ENCODE measurements at places on chromosomes 2 and 18.
A peak's percentile ranks its signal among the peaks of the same experiment; 100 is the strongest.

GRCh38 chr2:15892151-15892880, 48.0 kb upstream of the MYCN start:
- no peaks in the 10 kb centered on the region for H3K4me1 ChIP-seq
- H3K27ac ChIP-seq = no peak overlapping the region
- DNase-seq = no peak
- no peak overlapping the region for H3K4me3 ChIP-seq
- no peaks in the 10 kb centered on the region for H3K27me3 ChIP-seq

DNA sequence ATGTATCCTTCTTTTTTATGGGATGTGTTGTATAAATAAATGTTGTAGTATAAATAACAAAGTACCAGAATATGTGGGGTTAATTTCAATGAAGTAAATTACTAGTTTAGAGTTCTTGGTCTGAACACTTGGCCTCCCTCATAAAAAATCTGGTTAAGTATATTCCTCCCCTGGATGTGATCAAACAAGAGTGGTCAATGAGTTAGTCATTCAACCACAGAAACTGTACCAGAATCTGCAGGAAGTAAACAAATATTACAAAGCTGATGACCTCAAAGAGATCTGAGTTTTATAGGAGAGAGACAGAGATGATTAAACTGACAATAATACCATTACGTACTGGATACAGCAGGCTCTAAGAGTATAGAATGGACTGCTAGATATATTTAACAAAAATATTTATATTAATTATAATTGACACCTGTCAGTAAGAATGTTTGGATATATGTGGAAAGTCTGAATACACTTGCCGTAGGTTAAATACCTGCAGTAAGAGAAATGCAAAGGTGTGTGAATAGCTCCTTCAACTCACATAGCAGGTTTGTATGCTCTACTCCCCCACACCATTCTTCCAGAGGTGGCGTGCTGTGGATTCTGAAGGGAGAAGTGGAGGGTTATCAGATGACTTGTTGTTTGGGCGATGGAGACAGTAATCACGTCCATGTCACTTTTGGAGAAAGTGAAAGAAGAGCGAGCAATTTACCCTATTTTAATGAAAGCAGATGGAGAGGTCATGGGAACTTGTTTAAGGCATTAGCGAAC, 108.3 kb upstream of the LRATD1 start:
- no peaks in the 10 kb centered on the region for H3K36me3 ChIP-seq
- no peak overlapping the region for H3K27ac ChIP-seq
- H3K27me3 ChIP-seq = no peaks in the 10 kb centered on the region
- H3K4me1 ChIP-seq = no peaks in the 10 kb centered on the region

DNA sequence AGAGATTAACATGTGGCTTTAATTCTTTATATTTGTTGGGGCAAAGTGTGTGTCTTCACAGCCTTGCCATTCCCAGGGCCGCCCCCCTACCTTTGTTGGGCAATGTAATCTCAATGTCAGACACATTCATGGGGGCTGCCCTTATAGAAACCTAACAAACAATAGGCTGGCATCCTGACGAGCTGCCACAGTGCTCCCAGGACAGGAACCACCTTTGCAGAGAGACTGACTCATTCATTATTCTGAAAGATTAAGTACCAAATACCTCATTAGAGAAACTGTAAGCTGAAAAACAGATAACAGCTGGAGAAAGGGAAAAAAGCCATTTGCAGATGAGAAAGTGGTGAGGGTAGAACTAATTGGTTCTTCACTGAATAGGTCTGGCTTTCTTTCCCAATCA, 1587.5 kb upstream of the PIK3C3 start:
- no peaks in the 10 kb centered on the region for H3K4me1 ChIP-seq
- DNase-seq = no peak
- H3K36me3 ChIP-seq = no peaks in the 10 kb centered on the region
- H3K4me3 ChIP-seq = no peak overlapping the region
- no peak overlapping the region for H3K27ac ChIP-seq
- no peaks in the 10 kb centered on the region for H3K27me3 ChIP-seq

GRCh38 chr18:24272229-24272525, 125.4 kb downstream of the OSBPL1A start:
- no peaks in the 10 kb centered on the region for H3K36me3 ChIP-seq
- peak overlapping the region; percentile 76 for H3K4me3 ChIP-seq
- peak overlapping the region; percentile 79 for H3K27ac ChIP-seq
- no peaks in the 10 kb centered on the region for H3K27me3 ChIP-seq

GRCh38 chr2:172772633-172773032, 37.0 kb downstream of the RAPGEF4 start:
- no peaks in the 10 kb centered on the region for H3K27me3 ChIP-seq
- no peaks in the 10 kb centered on the region for H3K4me1 ChIP-seq

GRCh38 chr2:44295633-44296359, 20.5 kb downstream of the SLC3A1 start:
- H3K27ac ChIP-seq = no peak overlapping the region
- no peak overlapping the region for H3K4me3 ChIP-seq
- H3K27me3 ChIP-seq = no peaks in the 10 kb centered on the region
- DNase-seq = no peak
- H3K36me3 ChIP-seq = no peaks in the 10 kb centered on the region

DNA sequence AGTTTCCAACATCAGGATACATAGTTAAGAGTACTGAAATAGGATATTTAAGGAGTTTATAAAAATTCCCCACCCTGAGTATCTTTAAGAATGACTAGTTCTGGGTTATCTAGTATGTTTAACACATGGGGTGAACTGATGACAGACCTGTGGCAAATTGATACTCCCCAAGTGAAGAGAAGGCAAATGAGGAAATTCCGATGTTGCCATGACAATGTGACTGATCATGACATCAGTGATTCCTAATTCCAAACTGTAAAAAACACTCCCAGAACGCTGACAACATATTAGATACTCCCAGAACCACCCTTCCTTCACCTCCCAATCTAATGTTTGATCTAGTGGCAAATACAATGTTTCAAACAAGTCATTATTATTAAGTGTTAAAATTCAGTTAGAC, 77.6 kb downstream of the RBMS1 start:
- no peak for DNase-seq
- H3K27ac ChIP-seq = no peak overlapping the region
- no peaks in the 10 kb centered on the region for H3K27me3 ChIP-seq
- peaks cover 21% of the 10 kb centered on the region for H3K4me1 ChIP-seq
- H3K36me3 ChIP-seq = no peaks in the 10 kb centered on the region

GRCh38 chr18:35740656-35741055, 159.1 kb downstream of the GALNT1 start:
- no peaks in the 10 kb centered on the region for H3K4me1 ChIP-seq
- no peak overlapping the region for H3K4me3 ChIP-seq
- H3K36me3 ChIP-seq = no peaks in the 10 kb centered on the region
- no peak for DNase-seq

DNA sequence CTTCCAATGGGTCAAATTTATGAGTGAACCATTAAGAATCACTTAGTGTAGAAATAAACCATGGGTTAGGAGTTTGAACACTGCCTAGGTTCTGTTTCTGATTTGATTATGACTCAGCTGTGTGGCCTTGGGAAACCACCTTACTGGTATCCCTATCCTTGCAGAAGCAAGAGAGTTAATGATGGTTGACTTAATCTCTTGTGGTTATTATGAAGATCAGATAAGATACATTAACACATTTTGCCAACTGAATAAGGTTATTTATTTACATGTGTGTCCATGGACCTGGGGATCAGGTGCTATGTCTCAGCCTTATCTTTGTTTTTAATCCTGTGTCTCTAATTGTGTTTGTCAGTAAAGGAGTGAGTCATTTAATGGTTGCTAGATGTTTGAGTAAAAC, 5.4 kb upstream of the KCNJ13 start:
- no peak for DNase-seq
- no peaks in the 10 kb centered on the region for H3K27me3 ChIP-seq
- no peak overlapping the region for H3K4me3 ChIP-seq
- H3K36me3 ChIP-seq = peaks cover 7% of the 10 kb centered on the region
- H3K27ac ChIP-seq = no peak overlapping the region
- no peaks in the 10 kb centered on the region for H3K4me1 ChIP-seq

GRCh38 chr2:37634914-37635503, 36.4 kb downstream of the CDC42EP3 start:
- H3K36me3 ChIP-seq = no peaks in the 10 kb centered on the region
- no peak overlapping the region for H3K4me3 ChIP-seq
- peak overlapping the region; percentile 19 for H3K27ac ChIP-seq
- H3K4me1 ChIP-seq = peaks cover 8% of the 10 kb centered on the region

DNA sequence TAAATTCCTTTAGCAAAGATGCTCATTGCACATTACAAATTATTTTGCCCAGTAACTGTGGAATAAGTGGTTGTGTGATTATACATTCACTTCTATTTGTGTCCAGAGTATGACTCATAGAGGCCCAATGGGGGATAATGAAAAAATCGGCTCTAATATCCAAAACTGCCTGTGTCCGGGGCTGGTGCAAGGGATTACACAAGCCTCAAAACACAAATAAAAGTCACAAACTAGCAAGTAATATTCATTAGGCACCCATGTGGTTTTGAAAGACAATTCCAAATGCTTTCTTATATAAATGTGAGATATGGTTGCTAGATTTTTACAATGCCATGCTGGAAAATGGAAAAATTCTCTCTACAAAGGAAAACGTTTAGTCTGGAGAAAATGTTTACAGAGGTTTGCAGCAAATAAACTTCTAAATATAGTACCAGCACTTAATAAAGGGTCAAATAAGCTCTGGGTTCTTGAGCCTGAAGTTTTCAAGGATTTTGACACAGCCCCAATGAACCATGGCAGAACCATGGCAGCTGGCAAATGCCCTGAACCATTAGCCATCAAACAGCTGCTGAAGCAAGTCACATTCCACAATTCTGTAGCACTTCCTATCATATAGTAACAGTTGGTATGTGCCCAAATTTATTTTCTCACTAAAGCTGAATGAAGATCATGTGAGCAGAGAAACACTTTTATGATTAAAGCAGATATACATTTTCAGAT, 40.5 kb downstream of the IRS1 start:
- no peak overlapping the region for H3K27ac ChIP-seq
- DNase-seq = no peak
- peaks cover 3% of the 10 kb centered on the region for H3K4me1 ChIP-seq
- H3K4me3 ChIP-seq = no peak overlapping the region

Data from upper lobe of right lung (tissue), 1 donor.